Articular chondrocyte of knee joint (primary cell): ENCODE measurements at places on chromosomes 16 and 17. TPM values are rescaled to one million over a fixed set of nuclear protein-coding genes. Genes with fewer than 3 reads are reported as not detected.

The PYY gene
- 0.11 and 0.13 TPM in 2 replicates for total RNA-seq

The SRR gene
- total RNA-seq, result 19.2 and 23.4 TPM in 2 replicates

The C1QL1 gene
- total RNA-seq, result 1.1 and 2.4 TPM in 2 replicates

The GPR139 gene
- total RNA-seq, result not detected in 2 replicates

The LRRC37A gene
- 1.3 and 7.2 TPM in 2 replicates for total RNA-seq

The FOXL1 gene
- total RNA-seq, result 2.2 and 2.3 TPM in 2 replicates

The FA2H gene
- not detected in 2 replicates for total RNA-seq

The TBC1D3C gene
- total RNA-seq, result 0.32 TPM in 1 of 2 replicates, not detected in the other

The HNF1B gene
- total RNA-seq, result not detected in 2 replicates

The CTRB2 gene
- total RNA-seq, result not detected in 2 replicates

The ELMO3 gene
- 0.11 and 0.13 TPM in 2 replicates for total RNA-seq

The PRAC1 gene
- total RNA-seq, result not detected in 2 replicates

The CLDN9 gene
- total RNA-seq, result not detected in 2 replicates

The ADORA2B gene
- 5.1 and 7.8 TPM in 2 replicates for total RNA-seq

The ZNF594 gene
- 11.4 and 11.8 TPM in 2 replicates for total RNA-seq

The SLC5A2 gene
- not detected in 2 replicates for total RNA-seq

The KRTAP9-8 gene
- total RNA-seq, result not detected in 2 replicates

The VTN gene
- total RNA-seq, result 0.22 and 0.65 TPM in 2 replicates

The FMNL1 gene
- total RNA-seq, result 1.8 and 4.1 TPM in 2 replicates

The CDH8 gene
- total RNA-seq, result 0.32 TPM in 1 of 2 replicates, not detected in the other

The PRSS21 gene
- 0.22 TPM in 1 of 2 replicates, not detected in the other for total RNA-seq

The HOXB1 gene
- total RNA-seq, result not detected in 2 replicates

The SBK1 gene
- not detected in 2 replicates for total RNA-seq

The TBC1D3H gene
- total RNA-seq, result 0.11 TPM in 1 of 2 replicates, not detected in the other

The HBA1 gene
- total RNA-seq, result not detected in 2 replicates

The KRTAP16-1 gene
- not detected in 2 replicates for total RNA-seq

The PPP1R27 gene
- not detected in 2 replicates for total RNA-seq

The CDH5 gene
- 0.26 and 1.9 TPM in 2 replicates for total RNA-seq

The OR1A1 gene
- not detected in 2 replicates for total RNA-seq

The HIGD1B gene
- not detected in 2 replicates for total RNA-seq
